Body of pancreas (tissue), 4 donors: ENCODE measurements at places on chromosomes 2 and 18.

DNA sequence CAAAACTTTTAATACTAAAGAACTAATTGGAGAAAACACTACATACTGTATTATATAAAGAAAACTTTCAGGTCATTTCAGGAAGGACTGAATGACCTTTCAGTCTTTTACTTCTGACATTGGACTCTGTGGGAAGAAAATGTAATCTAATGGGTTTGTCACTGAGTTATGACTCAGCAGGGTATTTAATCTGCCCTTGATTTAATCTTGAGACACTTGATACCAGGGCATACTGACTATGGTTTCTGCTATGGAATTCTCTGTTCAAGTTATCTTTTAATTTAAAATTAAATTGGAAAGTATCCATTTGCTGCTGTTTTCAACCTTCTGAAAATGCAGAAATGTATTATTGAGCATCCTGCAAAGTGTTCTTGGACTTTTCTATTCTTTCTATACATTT lies 354.2 kb upstream of the GALNT5 start:
- no peak for DNase-seq

GRCh38 chr18:31376477-31376876 lies at the start of gene DSG4:
Gene DSG4 (plus strand): TSS chr18:31376777. CDS start chr18:31376912, 135 bp downstream.
- no peak for DNase-seq

DNA sequence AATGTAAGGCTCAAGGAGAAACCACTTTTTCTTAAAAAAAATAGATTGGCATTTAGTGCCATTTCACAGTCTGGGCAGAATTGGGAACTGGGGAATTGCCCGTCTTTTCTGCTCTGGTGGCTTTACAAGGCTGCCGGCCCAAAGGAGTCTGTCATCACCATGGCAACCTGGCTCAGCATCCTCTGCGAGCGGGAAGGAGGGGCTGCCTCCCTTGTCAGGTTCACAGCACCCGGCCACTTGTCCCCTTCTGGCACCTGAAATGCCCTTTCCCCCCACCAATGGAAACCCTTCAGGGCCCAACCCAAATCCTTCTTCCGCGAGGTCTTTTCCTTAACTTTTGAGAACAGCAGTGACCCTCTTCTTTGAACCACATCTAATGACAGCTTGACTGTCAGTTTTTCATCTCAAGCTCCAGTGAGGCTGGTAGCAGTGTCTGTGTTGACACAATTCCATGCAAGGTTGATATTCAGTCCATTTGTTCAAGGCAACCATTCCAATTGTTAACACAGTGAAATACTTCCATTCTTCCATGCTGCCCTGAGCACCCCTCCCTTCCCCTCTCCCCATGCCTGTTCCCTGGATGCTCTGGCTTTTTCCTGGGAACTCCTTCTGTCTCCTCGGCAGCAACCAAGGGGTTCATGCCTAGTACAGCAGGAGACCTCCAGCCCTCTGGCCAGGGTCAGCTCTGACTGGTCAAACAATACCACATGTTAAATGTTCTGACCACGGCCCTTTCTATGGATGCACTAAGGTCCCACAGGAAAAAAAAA lies 79.6 kb downstream of the DNER start:
- no peak for DNase-seq

DNA sequence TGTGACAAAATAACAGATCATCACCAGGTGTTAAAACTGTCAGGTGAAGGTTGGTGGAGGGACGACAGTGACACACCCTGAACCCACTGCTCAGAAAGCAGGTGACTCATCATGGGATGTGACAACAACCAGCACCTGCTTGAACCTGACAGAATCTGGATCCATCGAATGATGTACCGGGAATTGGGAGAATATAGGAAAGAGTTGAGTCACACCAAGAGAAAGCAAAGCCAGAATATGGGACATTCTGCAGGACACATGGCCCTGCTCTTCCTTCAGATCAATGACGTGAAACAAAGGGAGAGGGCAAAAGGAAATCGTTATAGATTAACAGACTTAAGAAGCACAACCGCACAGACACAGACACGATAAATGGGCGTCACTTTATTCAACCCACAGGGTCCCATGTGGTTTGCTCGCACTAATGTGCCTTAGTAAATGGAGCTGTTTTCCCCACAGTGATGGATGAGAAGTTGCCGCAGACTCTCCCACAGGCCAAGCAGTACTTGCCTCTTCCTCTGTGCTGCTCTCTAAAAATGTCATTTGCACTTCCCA lies 100.1 kb downstream of the CRACDL start:
- DNase-seq = no peak

GRCh38 chr18:66457245-66457644 lies 146.6 kb downstream of the CDH19 start:
- no peak for DNase-seq

GRCh38 chr2:212295571-212295970 lies 243.0 kb downstream of the ERBB4 start:
- no peak for DNase-seq

- DNase-seq = no peak
Measured at GRCh38 chr2:111227716-111228141, 107.0 kb downstream of the BCL2L11 start.

DNA sequence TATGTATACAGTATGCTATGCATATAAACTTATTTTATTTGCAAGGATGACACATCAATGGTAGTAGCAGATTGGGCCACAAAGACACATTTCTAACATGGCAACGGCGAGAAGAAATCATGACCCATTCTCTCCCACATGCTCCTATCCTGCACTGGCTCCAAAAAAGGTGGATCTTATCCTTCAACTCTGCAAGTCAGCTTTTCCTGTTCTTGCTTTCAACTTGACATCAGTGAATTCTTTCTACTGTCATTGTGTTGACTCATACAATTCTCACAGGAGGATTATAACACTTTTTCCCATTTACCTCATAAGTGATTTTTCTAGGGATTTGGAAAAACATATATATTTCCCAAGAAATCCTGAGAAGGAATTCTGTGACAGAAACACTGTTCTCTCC lies 53.1 kb downstream of the ACVR1 start:
- DNase-seq = no peak

- no peak for DNase-seq
Measured at GRCh38 chr2:105800036-105800713, 55.5 kb downstream of the NCK2 start.
